Fibroblast of gingiva (primary cell): ENCODE measurements at places on chromosomes 11 and 22.

DNA sequence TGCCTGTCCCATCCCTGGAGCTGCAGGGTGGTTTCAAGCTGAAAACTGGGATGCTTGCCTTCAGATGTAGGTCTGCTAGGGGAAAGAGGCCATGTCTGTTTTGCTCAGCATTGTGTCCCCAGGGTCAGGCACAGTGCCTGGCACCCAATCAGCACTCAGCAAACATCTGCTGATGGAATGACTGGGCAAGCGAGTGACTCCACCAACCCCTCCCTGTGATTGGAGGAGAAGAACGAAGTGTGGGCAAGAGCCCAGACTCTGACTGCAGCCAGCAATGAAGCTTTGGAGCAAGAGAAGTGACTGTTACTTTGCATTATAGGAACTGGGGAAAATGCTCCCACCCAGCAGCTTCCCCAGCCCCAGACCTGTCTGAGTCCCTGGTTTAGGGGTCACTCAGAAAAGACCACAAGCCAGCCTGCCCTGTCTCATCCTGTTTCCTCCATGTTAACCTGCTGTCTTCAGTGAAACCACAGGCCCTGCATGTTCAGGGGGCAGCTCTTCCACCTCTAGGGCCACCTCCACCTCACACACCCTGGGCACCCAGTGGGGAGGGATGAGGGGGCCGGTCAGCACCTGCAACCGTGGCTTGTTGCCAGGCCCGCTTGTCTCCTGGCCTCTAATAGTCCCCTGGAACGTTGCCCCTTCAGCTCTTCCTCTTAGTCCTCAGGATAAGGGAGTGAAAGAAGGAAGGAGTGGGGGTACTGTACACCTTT lies 147.4 kb downstream of the TRIM29 start:
- DNase-seq = peak; percentile 7

- DNase-seq = peak; percentile 34
Observed at GRCh38 chr11:118289401-118289800, 15.1 kb upstream of the CD3E start.

- DNase-seq = no peak
Observed at GRCh38 chr22:35064664-35065063, 1.3 kb upstream of the ISX start.

GRCh38 chr11:94735907-94736306 lies 32.2 kb upstream of the AMOTL1 start:
- no peak for DNase-seq

GRCh38 chr11:124640666-124641065 lies 18.0 kb downstream of the TBRG1 start:
- no peak for DNase-seq

DNA sequence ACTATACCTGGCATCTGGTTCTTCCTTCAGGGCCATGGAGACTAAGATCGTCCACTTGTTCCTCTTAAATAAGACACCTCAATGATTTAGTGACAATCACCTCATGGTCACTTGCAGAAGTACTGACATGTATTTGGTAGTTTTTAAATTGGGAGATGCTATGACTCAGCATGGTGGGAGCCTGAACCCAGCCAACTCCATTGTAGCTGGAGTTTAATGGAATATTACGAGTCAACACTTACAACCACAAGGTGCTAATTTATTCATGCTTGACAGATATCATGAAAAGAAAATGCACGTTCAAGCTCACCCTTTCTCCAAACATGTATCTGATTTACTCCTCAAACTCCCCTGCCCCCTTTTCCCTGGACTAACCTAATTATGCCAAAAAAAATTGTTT lies 16.6 kb upstream of the APOL3 start:
- no peak for DNase-seq

DNA sequence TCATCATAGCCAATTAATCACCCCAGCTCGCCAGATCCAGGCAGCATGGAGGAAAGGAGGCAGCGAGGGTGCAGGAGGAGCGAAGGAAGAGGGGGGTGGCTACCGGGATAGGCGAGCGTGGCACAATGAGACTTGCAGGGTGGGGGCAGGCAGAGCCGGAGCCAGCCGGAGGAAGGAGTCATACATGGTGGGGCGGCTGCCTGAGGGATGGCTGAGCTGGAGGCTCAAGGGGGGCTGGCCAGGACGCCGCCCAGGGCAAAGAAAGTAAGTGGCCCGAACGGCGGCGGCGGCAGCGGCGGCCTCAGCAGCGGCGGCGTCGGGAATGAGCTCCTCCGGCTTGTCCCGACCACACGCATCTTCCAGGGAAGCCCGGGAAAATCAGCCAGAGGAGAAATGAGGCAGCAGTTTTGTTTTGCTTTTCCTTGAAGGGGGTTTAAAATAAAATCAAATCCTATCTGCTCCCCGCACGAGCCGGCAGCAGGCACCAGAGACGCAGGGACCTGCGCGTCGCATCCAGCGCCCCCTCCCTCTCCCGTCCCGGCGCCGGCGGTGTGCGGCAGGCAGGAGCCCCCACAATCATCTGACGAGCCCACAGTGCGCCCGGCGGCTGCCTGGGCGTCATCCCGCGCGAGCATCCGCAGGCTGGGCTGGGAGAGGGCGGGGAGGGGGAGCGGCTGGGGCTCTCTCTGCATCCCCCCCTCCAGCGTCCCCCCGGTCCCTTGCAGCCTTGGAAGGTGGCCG lies 263.6 kb downstream of the CTTN start:
- DNase-seq = peak; percentile 8

DNA sequence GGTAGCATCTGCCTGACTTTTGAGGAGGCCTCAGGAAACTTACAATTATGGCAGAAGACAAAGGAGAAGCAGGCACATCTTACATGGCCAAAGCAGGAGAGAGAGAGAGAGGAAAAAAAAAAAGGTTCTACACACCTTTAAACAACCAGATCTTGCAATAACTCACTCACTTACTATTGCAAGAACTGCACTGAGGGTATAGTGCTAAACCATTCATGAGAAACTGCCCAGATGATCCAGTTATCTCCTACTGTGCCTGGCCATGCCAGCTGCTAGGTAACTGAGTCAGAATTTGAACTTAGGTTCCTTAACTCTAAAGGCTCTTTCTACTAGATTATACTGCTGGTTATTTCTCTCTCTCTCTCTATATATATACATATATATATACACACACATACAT lies 7.3 kb downstream of the HORMAD2 start:
- DNase-seq = no peak

DNA sequence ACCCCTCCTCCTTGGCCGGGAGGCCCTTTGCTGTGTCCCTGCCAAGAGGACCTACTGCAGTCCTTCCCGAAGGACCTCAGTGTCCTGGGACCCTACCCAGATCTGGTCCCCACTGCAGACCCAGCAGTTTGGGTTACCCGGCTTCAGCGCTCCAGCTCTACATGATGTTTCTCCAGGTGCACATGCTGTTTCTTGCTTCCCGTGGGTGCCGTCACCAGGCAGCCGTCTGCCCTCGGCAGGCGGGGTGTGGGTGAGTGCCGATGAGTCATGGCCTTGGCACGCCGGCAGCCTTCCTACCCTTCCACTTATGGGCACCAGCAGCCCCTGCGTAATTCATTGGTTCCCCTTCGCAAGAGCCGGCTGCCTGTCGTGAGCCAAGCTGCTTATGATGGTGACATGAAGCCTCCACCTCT lies 101.8 kb downstream of the BCR start:
- peak; percentile 82 for DNase-seq

DNA sequence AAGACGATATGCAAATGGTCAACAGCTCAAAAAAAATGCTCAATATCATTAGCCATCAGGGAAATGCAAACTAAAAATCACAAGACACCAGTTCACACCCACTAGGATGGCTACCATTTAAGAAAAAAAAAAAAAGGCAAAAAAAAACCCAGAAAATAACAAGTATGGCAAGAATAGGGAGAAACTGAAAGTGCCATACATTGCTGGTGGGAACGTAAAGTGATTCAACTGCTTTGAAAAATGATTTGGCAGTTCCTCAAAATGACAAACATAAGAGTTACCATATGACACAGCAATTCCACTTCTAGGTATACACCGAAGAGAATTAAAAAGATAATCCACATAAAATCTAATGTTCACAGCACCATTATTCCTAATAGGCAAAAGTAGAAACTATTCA lies 47.5 kb downstream of the PICALM start:
- no peak for DNase-seq
